Thyroid gland (tissue), 4 donors: ENCODE measurements at places on chromosomes 16 and 17. TPM values are rescaled to one million over a fixed set of nuclear protein-coding genes. Genes with fewer than 3 reads are reported as not detected.

DNA sequence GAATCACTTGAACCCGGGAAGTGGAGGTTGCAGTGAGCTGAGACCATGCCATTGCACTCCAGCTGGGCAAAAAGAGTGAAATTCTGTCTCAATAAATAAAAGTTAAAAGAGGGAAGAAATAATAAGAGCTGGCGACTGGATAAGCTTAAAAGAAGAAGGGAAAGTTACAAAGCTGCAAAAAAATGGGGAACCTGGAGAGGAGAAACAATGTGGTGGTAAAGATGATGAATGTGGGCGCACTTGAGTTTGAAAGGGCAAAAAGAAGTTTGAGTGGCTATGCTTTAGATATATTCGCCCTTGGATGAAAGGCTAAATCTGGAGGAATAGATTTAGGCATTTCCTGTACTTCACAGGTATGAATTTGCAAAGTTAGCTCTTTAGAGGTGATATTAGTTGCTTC is 53.0 kb upstream of the YPEL2 start:
- H3K27me3 ChIP-seq = no peaks in the 10 kb centered on the region
- DNase-seq = no peak
- no peak overlapping the region for H3K27ac ChIP-seq
- no peak overlapping the region for H3K4me3 ChIP-seq
- no peaks in the 10 kb centered on the region for H3K4me1 ChIP-seq

DNA sequence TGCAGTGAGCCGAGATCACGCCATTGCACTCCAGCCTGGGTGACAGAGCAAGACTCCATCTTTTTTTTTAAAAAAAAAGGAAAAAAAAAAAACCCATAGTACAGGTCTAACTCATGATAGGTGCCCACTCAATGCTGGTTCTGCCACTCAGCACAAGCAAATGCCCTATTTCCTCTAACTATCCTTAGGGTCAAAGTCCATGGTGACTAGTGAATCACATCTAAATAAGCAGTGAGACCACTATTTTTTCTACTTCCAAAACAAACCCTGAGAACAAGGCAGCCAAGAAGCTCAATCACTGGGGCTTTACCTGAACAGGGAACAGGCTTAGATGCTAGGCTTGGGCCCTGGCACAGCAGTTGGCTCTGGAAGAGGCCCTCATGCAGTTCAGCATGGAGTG is 3.4 kb downstream of the BLTP2 start:
- DNase-seq = no peak
- no peak overlapping the region for H3K4me3 ChIP-seq
- H3K27ac ChIP-seq = no peak overlapping the region
- H3K4me1 ChIP-seq = peaks cover 21% of the 10 kb centered on the region
- peaks cover 51% of the 10 kb centered on the region for H3K36me3 ChIP-seq

- no peak overlapping the region for H3K4me3 ChIP-seq
- peaks cover 26% of the 10 kb centered on the region for H3K4me1 ChIP-seq
- DNase-seq = no peak
- no peaks in the 10 kb centered on the region for H3K36me3 ChIP-seq
- H3K27me3 ChIP-seq = no peaks in the 10 kb centered on the region
These were observed 108.7 kb downstream of the VAT1L start for GRCh38 chr16:77897129-77897437.

The TBC1D28 gene
- total RNA-seq = not detected

The SETD1A gene
- 10.6 TPM for total RNA-seq

DNA sequence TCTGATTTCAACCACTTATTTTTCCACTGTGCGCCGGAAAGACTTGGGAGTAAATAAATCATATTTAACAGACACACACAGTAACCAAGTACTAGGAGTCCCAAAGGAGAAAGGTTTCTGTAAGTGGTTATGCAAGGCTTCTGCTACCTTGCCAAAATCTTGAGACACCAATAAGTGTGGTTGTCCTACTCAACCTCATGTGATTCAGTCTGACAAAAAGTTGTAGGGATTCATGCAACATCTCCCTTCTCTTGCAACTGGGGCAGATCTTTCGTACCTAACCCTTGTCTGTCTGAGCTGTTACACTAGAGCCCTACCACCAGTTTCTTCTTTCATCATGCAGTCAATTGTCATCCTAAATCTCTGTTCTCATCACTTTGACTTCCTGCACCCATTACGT is 69.9 kb upstream of the NUDT7 start:
- no peaks in the 10 kb centered on the region for H3K4me1 ChIP-seq
- H3K27ac ChIP-seq = no peak overlapping the region
- DNase-seq = no peak
- H3K27me3 ChIP-seq = no peaks in the 10 kb centered on the region

- no peaks in the 10 kb centered on the region for H3K36me3 ChIP-seq
- DNase-seq = no peak
- no peak overlapping the region for H3K27ac ChIP-seq
- no peaks in the 10 kb centered on the region for H3K27me3 ChIP-seq
- H3K4me1 ChIP-seq = no peaks in the 10 kb centered on the region
- H3K4me3 ChIP-seq = no peak overlapping the region
These were observed 251.9 kb downstream of the PARN start for GRCh38 chr16:14378131-14378551.

GRCh38 chr16:81774348-81774747 is 4.7 kb upstream of the PLCG2 start:
- H3K36me3 ChIP-seq = no peaks in the 10 kb centered on the region
- peak; percentile 54 for DNase-seq
- H3K27me3 ChIP-seq = no peaks in the 10 kb centered on the region
- H3K4me3 ChIP-seq = no peak overlapping the region
- H3K27ac ChIP-seq = no peak overlapping the region
- peaks cover 3% of the 10 kb centered on the region for H3K4me1 ChIP-seq

- H3K27ac ChIP-seq = peak overlapping the region; percentile 92
- peak; percentile 92 for DNase-seq
- peaks cover 7% of the 10 kb centered on the region for H3K36me3 ChIP-seq
- H3K4me1 ChIP-seq = peaks cover 60% of the 10 kb centered on the region
- H3K4me3 ChIP-seq = no peak overlapping the region
- no peaks in the 10 kb centered on the region for H3K27me3 ChIP-seq
These were observed 17.8 kb downstream of the ST6GALNAC2 start for GRCh38 chr17:76567634-76568432.

GRCh38 chr16:24520983-24521382 is 18.4 kb upstream of the RBBP6 start:
- peaks cover 3% of the 10 kb centered on the region for H3K4me1 ChIP-seq
- H3K36me3 ChIP-seq = no peaks in the 10 kb centered on the region
- H3K4me3 ChIP-seq = no peak overlapping the region
- H3K27me3 ChIP-seq = no peaks in the 10 kb centered on the region
- no peak overlapping the region for H3K27ac ChIP-seq

The RHBDF1 gene
- 26.7 TPM for total RNA-seq

- no peaks in the 10 kb centered on the region for H3K27me3 ChIP-seq
- no peak overlapping the region for H3K4me3 ChIP-seq
- no peaks in the 10 kb centered on the region for H3K36me3 ChIP-seq
- peaks cover 17% of the 10 kb centered on the region for H3K4me1 ChIP-seq
- H3K27ac ChIP-seq = no peak overlapping the region
- no peak for DNase-seq
These were observed 53.9 kb downstream of the OR1D5 start for GRCh38 chr17:3009411-3009920.

The MYO15A gene
- 1.3 TPM for total RNA-seq

The PIMREG gene
- not detected for total RNA-seq

- no peaks in the 10 kb centered on the region for H3K27me3 ChIP-seq
- H3K36me3 ChIP-seq = no peaks in the 10 kb centered on the region
- no peak for DNase-seq
- H3K4me3 ChIP-seq = no peak overlapping the region
- H3K4me1 ChIP-seq = peaks cover 38% of the 10 kb centered on the region
These were observed 15.5 kb downstream of the GSE1 start for GRCh38 chr16:85628645-85629044.

The TBC1D26 gene
- not detected for total RNA-seq

The MSLN gene
- total RNA-seq = not detected

DNA sequence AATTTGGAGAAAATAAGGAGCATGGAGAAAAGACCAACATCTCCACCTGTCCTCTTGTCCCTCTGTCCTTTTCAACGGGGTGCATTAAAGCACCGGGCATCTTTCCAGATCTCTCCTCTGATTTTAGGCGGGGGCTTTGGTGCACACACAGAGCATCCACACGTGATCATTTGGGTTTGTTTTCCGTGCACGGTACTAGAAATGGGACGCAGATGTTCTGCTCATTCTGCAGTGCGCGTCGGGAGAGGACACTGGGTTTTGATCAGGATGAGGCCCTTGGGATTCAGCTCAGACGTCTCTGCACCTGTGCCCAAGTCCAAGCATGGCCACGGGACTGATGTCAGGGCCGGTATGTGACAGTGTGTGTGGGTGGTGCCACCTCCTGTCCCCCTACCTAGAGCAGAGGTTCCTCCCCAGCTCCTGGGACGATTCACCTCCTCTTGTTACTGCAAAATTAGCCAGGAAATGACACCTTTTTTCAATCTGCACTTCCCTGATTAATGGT is 31.9 kb downstream of the PDIA2 start:
- H3K27me3 ChIP-seq = no peaks in the 10 kb centered on the region
- no peak overlapping the region for H3K4me3 ChIP-seq
- H3K27ac ChIP-seq = no peak overlapping the region
- H3K4me1 ChIP-seq = no peaks in the 10 kb centered on the region
